ENCODE measurements at places on chromosomes 2 and 18.

- no peak for DNase-seq
Measured at GRCh38 chr2:104812286-104812685, 41.6 kb upstream of the POU3F3 start.

- DNase-seq: no peak
Measured at GRCh38 chr2:147479358-147479757, 365.5 kb upstream of the ACVR2A start.

GRCh38 chr2:187168720-187169713 lies 279.0 kb downstream of the CALCRL start:
- no peak for DNase-seq

- DNase-seq: no peak
Measured at GRCh38 chr18:73688851-73689711, 458.6 kb downstream of the FBXO15 start.

DNA sequence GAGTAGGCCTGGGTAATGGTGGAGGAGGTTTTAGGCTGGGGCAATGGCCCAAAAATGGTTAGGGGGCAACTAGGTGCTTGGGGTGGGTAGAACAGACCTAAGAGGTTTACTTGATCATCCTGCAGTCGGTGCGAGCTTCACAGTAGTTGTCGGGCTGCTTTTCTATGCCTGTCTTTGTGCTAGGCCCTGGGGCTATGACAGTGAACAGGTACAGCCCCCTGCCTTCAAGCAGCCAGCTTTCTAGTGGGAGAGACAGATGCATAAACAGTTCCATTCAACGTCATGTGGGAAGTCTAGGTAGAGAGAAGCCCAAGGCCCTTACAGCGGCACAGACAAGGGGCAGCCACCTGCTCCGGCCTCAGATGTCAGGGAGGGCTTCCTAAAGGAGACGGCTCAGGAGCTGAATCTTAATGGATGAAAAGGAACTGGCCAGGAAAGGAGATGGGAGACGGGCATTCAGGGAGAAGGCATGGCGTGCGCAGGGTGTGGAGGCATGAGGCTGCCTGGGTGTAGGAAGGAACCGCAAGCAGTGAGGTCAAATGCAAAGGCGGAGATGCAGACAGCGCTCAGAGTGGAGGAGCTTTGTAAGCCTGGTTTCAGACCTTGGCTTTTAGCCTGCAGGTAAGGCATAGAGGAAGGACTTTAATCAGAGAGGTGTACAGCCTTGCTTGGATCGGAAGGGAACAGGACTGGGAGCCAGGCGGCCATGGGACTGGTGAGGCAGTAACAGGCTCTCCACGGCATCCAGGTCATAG lies 6.0 kb downstream of the CTIF start:
- DNase-seq: no peak

DNA sequence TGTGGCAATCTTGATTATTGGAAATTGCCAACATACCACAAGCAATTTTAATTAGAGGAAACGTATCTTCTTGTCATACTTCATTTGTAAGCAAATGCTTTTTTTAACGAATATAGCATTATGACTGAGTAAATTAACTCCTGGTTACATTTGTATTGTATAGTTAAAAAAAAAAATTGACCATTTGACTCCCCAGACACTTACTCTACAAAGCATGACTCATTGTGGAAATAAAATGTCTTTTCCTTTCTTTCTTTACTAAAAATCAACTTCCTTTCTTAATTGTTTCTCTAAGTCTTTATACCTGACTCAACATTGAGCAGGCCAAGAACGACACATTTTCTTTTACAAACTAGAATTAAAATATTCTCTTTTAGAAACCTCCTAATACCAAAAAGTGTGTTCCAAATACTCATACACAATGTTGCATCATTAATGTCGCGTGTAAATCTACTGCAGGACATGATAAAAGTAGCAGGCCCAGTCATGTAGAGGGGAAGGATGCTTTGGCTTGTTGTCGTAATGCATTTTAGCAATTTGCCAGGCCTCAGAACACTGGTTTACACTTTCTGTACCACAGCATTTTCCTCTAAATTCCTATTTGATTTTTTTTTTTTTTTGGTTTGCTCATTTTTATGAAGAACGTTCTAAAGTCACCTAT lies 349.6 kb upstream of the KCNH7 start:
- DNase-seq: no peak

- DNase-seq: no peak
Measured at GRCh38 chr2:200050921-200051610, 95.7 kb downstream of the MAIP1 start.

GRCh38 chr2:2286592-2286991 lies 44.5 kb downstream of the MYT1L start:
- no peak for DNase-seq

- no peak for DNase-seq
Measured at GRCh38 chr18:23307567-23308295, 145.4 kb upstream of the RIOK3 start.

DNA sequence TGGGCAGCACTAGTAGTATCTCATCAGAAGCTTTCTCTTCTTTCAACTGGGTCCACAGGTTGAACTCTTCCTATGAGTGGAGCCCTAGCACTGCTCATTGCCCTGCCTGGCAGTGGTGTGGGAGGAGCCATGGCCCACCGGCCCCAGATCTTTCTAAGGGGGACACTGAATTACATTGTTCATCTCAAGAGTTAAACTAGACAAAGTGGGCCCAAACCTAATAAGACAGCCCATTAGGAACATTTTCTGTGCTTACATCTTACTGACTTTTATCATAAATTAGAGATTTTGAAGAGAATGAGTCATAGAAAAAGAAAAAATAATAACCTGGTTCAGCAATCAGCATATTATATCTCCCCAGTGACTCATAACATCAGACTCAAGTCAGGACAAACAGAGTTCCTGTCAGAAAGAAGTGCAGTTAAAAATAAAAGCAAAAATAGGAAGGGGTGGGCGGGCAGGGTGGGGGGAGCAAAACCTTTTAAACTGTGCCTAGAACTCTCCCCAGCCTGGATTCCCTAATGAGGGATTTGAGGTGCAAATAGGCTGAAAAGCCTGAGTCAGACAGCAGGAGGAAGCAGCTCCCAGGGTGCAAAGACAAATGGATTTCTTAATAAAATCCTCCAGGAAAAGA lies 161.6 kb upstream of the TRIB2 start:
- DNase-seq: peak; percentile 53

DNA sequence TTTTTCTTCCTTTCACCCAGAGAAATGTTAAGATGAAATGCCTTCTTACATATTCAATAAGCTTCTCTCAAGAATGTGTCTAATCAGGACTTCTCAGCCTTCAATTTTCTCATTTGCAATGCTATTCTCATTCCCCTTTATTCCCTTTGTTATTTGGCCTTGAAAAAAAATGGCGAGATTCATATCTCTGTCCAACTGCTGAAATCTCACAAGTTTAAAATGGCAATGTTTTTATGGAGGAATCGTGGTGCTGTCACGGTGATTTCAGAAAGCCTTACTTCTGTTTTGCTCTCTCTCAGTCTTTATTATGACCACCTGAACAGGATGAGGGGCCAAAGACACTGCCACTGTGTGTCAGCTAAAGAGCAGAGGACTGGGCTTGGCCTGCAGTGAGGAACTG lies 928.5 kb downstream of the DCC start:
- DNase-seq: no peak

DNA sequence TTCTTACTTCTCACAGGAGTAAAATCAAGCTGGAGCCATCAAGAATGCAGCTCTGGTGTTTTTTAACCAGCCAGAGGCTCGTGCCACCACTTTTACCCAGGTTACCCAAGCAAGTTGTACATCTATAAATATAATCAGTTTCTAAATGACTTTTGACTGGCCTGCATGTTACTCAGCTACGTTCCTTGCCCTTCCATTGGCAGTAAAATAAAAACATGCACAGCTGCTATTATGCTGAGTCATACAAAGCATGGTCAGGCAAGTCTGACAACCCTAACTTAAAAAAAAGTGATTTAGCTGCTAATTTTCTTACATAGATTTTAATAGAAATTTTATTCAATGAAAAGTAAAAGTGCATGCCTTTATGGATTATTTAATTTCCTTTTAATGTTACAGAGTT lies 111.7 kb upstream of the CSRNP3 start:
- DNase-seq: no peak

DNA sequence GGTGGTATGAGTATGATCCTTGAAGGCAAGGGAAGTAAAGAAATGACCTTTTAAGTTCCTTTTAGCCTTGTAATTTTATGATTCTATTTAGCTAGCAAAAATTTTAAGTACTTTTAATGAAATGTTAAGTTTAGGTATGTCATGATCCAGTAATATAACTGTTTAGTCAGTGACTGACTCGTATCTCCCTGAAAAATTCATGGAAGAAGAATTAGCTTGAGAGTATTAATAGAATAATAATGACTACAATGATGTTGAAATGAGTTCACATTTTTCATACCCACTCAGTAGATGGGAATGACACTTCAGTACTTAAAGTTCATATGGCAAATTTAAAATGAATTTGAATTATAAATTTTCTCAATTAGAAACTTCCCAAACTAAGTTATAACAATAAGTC lies 14.6 kb downstream of the RAB3GAP1 start:
- no peak for DNase-seq

DNA sequence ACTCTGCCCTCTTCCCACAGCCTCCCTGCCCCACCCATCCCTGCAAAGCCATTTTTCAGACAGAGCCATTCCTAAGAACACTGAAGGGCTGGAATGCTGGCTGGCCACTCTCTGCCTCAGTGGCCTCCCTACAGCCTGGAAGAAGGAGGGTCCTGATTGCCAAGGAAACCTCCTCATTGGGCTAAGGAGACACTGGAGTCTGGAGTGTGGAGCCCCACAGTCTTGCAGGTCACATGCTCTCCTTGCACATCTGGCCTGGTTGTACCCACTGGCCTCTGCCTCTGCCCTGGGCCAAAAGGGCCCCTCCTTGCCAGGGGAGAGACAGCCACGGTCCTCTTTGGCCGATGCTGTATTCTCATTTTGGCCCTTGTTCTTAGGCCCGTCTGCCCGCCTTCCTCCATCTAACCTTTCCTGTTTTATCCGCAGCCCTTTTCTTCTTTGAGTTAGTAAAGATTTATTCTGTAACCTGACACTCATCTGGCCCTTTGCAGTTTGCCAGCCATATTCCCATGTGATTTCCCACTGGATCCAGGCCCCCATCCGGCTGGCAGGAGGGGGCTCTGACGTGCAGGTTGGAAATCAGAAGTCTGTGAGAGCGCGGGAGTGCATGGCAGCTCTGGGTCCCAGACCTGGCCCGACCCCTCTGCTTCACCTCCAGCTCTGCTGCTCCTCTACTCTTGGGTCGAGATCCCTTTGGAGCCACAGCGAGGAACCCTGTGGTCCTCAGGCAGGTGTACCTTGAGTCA lies 11.0 kb upstream of the CATIP start:
- DNase-seq: no peak

GRCh38 chr18:59799383-59800015 lies 100.3 kb upstream of the PMAIP1 start:
- no peak for DNase-seq

- peak; percentile 33 for DNase-seq
Measured at GRCh38 chr2:172234716-172235691, 132.3 kb upstream of the DLX2 start.

DNA sequence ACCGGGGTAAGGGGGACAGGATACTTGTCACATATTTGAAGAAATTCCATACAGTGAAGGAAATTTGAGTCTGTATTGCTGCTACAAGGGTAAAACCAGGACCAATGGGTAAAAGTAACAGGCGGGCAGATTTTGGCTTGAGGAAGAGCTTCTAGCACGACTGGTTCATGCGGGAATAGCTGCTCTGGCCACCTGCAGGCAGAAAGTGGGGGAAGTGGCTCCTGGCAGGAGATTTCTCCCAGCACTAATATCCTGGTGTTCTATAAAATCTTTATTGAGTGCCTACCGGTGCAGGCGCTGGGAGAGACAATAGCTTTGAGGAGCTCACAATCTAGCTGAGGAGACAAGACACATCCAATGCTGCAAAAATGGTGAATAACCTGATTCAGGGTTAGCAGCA lies 198.5 kb downstream of the LOXHD1 start:
- DNase-seq: no peak

- DNase-seq: no peak
Measured at GRCh38 chr18:50814395-50814794, 5.4 kb downstream of the MRO start.

DNA sequence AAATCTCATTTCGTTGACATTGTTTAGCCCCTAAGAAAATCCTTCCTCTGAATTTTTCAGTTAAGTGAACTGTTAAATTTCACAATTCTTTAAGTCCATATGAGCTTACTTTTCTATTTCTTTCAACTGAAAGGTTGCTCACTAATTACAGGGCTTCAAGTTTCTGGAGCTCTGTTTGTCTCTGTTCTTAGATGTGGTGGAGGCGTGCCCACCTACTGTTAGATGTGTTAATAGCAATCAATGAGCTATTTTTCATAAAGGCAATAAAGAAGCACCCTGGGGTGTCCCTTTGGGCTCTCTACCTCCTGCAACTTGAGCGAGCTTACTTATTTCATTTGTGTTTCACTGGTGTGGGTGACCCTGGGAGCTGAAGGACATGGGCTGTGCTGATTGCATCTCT lies 25.0 kb downstream of the CREG2 start:
- peak; percentile 37 for DNase-seq

DNA sequence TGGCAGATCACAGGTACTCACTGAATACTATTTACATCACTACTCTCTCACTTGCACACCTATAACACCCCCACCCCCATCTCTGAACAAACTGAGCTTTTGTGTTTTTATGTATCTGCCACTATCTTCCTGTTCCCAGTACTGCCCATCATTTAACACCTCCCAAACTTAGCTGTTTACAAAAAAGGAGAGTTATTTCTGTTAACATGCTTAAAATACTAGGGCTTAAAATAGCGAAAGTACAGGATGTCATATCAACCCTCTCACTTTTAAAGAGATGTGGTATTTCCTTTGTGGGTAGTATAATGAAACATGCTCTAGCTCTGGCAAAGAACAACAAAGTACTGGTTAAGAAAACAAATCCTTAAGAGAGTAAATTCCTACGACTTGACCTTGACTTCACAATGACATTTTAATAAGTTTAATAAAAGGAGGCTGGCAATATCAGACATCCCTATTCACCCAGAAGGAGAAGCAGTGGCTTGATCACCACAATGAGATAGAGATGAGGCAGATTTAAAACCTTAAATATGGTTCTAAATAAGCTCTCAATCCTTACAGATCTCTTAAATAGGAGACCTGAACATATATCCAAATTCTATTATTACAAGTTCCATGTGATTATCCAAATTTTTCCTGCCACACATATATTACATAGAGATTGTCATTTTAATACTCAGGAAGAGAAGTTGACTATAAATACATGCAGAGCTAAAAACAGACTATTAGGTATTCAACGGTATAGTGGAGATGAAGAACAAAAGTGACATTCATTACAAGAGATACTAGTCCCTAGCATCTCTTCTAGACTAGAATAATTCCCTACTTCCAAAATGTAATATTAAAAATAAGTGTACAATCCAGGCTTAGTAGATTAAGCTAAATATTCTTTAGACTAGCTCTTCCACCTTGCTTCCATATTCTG lies 36.9 kb downstream of the TRAK2 start:
- peak; percentile 40 for DNase-seq

GRCh38 chr2:51717312-51717711 lies 685.4 kb upstream of the NRXN1 start:
- DNase-seq: no peak

DNA sequence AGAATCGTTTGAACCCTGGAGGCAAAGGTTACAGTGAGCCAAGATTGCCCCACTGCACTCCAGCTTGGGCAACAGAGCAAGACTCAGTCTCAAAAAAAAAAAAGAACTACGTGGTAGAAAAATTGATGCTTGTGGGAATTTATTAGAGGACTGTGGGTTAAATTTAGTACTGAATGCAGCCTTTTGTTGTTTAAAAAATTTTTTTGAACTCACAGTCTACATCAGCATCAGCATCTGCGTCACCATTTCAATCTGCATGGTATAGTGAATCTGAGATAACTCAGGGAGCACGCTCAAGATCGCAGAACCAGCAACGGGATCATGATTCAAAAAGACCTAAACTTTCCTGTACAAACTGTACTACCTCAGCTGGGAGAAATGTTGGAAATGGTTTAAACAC lies 30.5 kb downstream of the MARCHF7 start:
- DNase-seq: no peak
